AG08396 (cell line): ENCODE measurements at places on chromosomes 7 and 10.

DNA sequence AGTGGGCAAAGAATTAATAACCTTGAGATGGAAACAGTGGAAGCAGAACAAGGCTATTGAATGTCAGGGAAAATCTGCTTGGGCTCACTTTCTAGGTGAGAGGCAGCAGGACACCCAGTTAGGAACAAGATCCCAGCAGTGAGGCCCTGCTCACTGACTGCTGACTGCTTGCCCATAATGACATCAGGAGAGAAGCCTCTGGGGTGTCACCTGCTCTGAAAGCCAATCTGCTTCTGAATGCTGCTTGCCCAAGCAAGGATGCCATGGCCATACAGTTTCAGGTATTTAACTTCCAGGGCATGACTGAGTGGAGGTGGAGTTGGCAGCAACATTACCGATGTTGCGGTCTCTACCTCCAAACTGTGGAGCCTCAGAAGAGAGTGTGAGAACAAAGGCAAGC, 11.7 kb upstream of the WAPL start:
- DNase-seq: no peak

DNA sequence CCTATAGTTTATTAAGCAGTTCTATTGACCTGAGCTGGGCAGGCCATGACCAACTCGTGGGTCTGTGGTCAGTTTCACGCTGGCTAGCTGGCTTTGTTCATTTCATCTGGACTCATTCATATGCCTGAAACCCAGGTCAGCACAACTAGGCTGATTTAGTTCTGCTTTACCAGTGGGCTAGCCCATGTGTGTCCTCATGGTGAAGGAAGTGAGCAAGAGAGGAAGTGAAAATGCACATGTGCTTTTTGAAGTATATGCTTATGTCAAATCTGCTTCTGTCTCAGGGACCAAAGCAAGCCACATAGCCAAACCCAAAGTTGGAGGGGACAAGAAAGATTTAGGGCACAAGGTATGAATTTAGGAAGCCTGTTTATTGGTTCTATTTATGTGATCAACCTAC, 154.5 kb downstream of the RNF133 start:
- no peak for DNase-seq

GRCh38 chr10:95399183-95399582, 108.4 kb upstream of the PDLIM1 start:
- no peak for DNase-seq

GRCh38 chr10:34880817-34881216, 65.7 kb upstream of the PARD3 start:
- no peak for DNase-seq

DNA sequence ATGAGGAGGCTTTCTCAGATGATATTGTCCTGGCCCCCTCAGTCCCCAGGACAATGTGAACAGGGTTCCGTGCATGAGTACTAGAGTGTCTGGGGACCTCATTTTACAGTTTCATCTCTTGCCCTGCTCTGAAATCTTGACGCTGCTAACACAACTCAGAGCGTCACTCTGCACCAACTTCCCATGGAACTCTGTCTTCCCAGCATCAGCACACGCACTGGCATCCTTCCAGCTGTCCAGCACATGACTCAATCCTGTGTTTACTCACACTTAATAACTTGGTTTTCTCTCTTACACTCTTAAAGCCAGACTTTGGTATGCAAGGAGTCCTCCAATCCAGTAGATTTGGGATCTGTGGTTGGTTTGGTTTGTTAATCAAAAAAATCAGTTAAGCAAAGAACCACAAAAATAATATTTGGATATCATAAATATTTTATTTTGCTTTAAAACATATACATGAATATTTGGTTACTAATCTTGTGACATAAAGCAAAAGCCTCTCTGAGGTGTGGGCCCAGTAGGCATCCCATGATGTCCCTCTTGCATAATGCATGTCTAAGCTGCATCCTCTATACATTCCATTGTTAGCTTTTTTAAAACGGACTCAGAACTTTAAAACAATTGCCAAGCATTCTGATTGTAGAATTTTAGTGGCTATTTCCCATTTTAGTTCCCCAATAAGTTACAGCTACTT, 131.0 kb downstream of the CXCL12 start:
- DNase-seq: peak; percentile 68

- no peak for DNase-seq
These were observed 9.7 kb downstream of the HYCC1 start for GRCh38 chr7:23004247-23004520.

- no peak for DNase-seq
These were observed 38.0 kb downstream of the ZNRF2 start for GRCh38 chr7:30322271-30323005.

DNA sequence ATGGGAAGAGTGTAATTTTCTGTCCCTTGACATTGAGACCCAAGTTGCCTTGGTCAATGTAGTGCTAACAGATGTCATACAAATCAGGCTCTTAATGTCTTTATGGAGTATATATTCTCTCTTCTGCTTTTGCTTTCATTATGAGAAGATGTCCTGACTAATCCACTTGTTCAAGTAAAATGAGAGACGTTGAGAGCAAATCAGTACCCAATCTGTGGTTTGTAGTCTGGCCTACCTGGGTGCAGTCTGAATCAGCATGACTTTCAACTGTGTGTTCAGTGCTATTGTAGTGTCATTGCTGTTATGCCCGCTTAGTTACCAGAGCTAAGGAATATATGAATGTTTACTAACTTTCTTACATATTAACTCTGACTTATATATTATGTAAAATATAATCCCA, 612.4 kb downstream of the ANKRD7 start:
- DNase-seq: no peak

DNA sequence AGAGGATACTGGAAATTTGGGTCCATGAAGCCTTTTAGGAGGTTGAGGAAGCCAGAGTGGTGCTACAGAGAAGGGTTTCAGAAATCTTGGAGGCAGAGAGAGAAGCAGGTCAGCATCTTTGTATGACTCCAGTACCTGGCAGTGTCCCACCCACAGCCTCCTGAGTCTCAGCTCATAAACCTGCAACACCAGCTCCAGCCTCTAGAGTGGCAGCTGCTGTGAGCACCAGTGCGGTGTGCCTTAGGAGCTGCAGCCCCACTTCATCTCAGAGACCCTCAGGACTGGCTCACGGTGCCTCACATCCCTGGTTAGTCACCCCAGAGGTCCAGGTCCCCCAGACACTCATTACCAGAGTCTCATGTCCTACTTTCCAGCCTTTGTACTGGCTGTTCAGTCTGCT, 84.8 kb upstream of the PRKAR2B start:
- no peak for DNase-seq

- no peak for DNase-seq
These were observed 6.7 kb upstream of the PRSS37 start for GRCh38 chr7:141847996-141848395.

DNA sequence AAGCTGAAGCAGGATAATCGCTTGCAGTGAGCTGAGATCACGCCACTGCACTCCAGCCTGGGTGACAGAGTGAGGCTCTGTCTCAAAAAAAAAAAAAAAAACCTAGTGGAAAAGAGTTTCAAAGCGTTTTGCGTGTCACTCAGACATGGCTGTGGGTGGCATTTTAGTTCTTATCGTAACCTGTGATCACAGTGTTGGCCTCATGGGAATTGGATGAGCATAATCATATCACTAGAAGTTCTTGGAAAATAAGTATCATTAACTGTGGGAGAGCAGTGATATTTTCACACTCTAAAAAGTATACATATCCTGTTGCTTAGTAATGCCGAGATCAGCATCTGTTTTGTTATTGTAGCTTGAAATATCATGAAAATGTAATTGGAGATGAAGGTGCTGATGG, 92.6 kb downstream of the CREM start:
- DNase-seq: no peak

GRCh38 chr10:60627778-60628748, 150.2 kb upstream of the CDK1 start:
- DNase-seq: no peak

GRCh38 chr10:24353319-24353718, 144.4 kb downstream of the KIAA1217 start:
- no peak for DNase-seq

DNA sequence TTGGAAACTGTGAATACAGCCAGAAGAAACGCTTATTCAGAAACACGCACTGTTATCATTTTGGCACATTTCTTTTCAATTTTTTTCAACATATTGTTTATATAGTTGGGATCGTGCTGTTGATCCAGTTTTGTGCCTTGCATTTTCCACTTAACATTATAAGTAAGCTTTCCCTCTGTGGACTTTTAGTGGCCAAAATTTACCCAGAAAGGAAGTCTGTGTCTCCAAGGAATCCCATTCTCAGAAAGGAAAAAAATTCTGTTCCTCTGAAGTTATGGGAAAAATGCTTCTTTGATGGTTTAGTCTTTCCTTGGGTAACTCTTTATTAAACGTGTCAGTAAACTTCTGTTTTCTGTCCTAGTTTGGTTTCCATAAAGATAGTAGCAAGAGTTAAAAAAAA, 280.0 kb downstream of the REEP3 start:
- no peak for DNase-seq

GRCh38 chr7:30272126-30272525, 12.3 kb upstream of the ZNRF2 start:
- DNase-seq: no peak

- DNase-seq: no peak
These were observed 8.7 kb upstream of the LIPM start for GRCh38 chr10:88793712-88794299.

- no peak for DNase-seq
These were observed 303.0 kb upstream of the DKK1 start for GRCh38 chr10:52011118-52011517.

DNA sequence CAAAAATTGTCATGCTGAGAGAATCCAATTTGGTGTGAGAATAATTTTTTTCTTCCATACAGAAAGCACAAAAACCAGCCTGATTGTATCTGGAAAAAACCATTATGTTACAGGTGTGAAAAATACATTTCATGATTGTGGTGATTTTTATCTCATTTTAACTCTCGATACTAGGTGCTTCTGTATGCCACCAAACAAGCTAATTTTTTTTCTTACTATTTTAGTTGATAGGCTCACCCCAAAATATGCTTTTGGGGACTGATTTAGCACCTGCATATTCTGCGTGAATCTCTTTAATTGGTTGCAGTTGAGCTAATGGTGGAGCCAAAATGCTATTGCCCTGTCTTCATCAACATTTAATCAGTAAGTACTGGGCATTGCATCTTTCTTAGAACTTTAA, 1.9 kb downstream of the DMTF1 start:
- DNase-seq: no peak

DNA sequence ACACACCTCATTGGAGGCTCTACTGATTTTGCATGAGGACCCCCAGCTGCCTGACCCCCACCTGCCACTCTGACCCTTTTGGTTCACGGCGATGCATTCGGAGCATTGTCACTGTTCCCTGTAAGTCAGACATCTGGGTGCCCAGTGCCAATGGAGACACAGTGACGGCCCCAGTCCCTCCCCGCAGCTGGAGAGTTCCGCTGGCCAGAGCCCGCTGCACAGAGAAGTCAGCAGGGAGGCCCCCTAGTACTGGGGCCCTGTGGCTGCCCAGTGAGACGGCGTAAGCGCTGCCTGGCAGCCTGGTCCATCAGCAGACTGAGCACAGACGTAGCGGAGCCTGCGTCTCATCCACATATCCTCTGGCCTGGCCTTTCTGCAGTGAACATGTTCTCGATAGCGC, 77.5 kb downstream of the NKX6-2 start:
- no peak for DNase-seq

- peak; percentile 45 for DNase-seq
These were observed 428.9 kb downstream of the TNS3 start for GRCh38 chr7:47153058-47153457.

- no peak for DNase-seq
These were observed 50.7 kb upstream of the SVIL start for GRCh38 chr10:29685506-29685905.

- no peak for DNase-seq
These were observed 121.3 kb downstream of the CALCR start for GRCh38 chr7:93453262-93453661.

GRCh38 chr10:53025172-53025711, 252.7 kb upstream of the MBL2 start:
- no peak for DNase-seq

DNA sequence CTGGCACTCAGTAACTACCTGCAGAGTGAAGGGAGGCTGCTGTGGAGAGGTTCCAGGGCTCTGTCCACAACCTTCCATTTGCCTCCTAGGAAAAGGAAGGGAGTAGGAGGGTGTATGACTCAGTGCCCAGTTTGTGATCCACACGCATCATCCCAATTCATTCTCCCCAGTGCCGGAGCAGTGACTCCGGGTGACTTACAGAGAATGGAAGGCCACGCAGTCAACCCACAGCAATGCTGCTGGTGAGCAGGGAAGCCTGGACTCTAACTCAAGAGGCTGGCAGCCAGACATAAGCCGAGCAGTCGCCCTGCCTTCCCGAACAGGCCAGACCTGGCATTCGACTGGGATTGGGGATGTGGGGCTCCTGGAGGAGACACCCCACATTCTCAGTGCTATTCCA, 139.9 kb downstream of the SH3PXD2A start:
- peak; percentile 88 for DNase-seq

- no peak for DNase-seq
These were observed 62.5 kb upstream of the TOMM7 start for GRCh38 chr7:22884911-22885788.

DNA sequence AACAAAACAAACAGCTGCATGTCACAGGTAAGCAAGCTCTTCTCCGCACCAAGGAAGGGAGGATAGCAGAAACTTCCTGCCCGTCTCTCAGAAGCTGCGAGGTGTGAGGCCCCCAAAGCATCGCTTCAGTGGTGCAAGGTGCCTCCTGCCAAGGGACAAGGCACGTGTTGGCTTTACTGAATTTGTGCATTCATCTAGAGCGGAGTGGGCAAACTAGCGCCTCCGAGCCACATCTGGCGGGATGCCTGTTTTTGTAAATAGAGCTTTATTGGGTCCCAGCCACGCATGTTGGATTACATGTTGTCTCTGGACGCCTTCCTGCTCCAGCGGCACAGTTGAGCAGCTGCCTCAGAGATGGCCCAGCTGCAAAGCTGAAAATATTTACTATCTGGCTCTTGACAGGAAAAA, 27.7 kb downstream of the PHYH start:
- peak; percentile 34 for DNase-seq

DNA sequence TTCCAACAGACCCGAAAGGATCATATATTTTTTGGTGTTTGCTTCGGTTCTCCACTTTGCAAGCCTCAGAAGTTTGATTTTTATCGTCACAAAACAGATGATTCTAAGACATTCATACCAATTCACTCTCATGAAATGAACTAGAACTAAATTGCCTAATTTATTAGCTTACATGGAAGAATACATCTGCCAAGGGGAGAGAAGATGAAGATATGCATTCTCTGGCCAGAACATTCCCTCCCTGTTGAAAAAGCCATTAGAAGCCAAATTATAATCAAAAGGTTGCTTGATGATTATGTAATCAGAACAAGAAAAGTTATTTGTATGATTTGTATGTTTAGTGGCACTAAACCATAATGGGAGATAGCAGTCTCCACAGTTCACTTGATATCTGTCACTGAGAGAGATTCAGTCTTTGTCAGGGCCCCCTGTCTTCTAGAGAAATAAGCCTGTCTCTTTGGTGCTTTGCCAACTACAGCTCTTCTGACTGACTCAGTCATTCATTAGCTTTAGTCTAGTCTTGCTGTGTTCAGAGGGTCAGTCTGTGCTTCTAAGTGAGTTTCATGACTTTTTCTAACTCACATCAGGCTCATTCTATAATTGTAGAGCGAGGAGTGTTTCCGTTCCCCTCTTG, 95.3 kb upstream of the GNAI1 start:
- no peak for DNase-seq
